ELR (cell line): ENCODE measurements at places on chromosomes 11 and 22.

GRCh38 chr11:85040166-85040565, 587.0 kb downstream of the DLG2 start:
- DNase-seq, result peak; percentile 40

DNA sequence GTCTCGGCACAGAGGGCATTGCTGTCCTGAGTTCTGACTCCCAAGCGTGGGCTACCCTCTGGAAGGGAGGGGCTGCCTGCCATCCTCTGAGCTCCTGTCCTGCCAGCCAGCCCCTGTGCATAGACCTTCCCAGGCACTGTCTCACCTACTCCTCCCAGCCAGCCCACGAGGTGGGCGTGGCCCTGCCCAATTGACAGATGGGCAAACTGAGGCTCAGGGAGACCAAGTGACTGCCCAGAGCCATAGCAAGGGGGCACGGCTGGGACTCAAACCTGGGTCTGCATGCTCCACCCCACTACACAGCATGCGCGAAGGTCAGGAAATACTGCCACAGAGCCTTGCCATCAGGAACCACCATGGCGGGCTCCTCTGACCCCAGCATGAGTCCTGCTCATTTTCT, 29.4 kb upstream of the PRR5 start:
- no peak for DNase-seq

GRCh38 chr11:127559978-127560377, 559.4 kb upstream of the KIRREL3 start:
- no peak for DNase-seq

GRCh38 chr11:120775986-120776951, 247.6 kb upstream of the TBCEL start:
- DNase-seq, result no peak

- DNase-seq, result no peak
Observed at GRCh38 chr11:91394073-91394726, 830.4 kb upstream of the FAT3 start.

- DNase-seq, result no peak
Observed at GRCh38 chr22:49650336-49651241, 177.1 kb downstream of the BRD1 start.

DNA sequence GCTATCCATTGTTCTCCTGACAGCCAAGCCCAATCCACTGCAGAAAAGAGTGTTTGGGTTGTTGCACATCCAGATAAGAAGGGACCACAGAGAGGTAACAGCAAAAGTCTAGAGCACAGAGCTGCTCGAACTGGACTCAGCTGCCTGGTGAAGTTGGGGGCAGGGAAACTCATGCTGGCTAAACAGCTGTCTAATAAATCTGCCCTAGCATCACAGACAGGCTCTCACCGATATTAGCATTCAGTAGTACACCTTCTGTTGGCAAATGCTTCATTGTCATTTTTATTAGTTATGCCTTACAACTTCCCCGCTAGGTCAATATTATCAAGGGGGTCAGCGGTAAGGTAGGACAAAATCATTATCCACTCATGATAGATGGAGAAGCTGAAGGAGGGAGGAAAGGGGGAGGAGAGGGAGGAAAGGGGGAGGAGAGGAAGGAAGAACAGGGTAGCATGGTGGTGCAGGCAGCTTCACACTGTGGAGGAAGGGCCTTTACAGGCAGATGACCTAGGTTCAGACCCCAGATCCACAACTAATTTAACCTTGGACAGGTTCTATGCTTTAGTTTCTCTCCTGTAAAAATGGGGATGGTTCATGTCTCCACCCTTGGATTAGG, 102.7 kb downstream of the LARGE1 start:
- no peak for DNase-seq

GRCh38 chr11:106493751-106494150, 416.3 kb downstream of the AASDHPPT start:
- DNase-seq, result no peak

DNA sequence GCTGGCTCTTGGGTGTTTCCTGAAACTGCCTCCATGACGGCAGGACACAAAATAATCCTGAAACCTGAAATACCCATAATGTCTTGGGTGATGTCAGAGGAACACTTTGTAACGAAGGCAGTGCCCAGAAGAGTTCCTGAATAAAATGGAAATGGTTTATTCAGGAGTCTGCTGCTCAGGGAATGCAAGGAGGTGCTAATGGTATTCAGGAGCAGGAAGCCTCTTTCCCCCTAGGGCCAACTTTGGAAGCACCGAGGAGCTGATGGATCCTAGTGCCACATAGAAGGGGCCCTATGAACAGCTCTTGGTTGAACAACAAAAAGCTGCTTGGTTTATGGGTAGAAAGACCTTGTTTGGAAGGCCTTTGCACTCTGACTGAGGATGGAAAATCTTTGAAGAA, 15.5 kb downstream of the TREH start:
- no peak for DNase-seq

- no peak for DNase-seq
Observed at GRCh38 chr22:24848559-24849168, 42.7 kb downstream of the SGSM1 start.

GRCh38 chr11:121106812-121107211, 5.8 kb downstream of the TECTA start:
- no peak for DNase-seq

- no peak for DNase-seq
Observed at GRCh38 chr22:27150544-27150941, 493.2 kb downstream of the MIAT start.
